ENCODE measurements at places on chromosomes 4 and X.

DNA sequence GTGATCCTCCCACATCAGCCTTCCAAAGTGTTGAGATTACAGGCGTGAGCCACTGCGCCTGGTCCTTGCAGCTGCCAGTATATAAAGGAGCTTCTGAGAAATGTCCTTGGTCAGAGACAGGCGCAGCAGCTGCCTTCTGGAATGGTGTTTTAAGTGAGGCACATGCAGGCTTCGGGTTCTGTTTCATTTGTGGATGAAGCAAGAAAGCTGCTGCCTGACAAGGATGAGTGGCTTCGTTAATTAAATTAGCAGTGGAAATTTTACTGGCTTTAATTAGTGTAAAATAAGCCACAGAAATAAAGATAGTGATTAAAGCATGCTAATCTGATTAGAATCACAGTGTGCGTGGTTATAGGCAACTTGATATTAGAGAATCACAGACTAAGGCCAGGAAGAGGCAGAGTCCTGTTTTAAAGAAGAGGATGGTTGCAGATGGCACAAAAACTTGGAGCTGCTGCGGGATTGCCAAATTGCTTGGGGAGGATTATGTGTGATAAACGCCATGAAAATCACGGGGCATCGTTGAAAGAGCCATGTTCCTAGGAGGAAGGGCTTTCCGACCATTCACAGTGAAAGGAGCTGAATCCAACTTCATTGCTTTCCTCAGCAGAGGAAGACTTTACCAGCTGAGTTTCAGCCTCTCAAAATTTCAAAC is 348.4 kb upstream of the FAT1 start:
- H3K27ac ChIP-seq, result no peak overlapping the region
- H3K4me3 ChIP-seq, result no peak overlapping the region
- no peaks in the 10 kb centered on the region for H3K36me3 ChIP-seq
- H3K27me3 ChIP-seq, result no peaks in the 10 kb centered on the region
- DNase-seq, result no peak

DNA sequence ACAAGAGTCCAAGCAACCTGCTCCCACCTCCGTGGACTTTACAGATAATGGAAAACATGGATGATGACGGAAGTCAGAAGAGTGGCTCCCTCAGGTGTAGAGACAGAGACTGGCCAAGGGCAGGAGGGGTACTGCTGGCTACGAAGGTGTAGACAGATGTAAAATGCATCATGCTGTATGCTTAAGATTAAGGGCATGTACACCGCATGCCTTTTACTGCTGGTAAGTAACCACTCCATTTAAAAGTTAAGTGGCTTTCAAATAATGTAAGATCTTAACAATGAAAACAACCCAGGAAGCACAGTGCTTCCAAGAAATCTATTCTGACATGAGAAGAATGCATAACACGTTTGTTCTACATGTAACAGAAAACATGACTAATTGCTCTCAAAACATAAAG is 76.9 kb upstream of the FAM9B start:
- no peaks in the 10 kb centered on the region for H3K27me3 ChIP-seq
- H3K27ac ChIP-seq, result peak overlapping the region; percentile 0
- no peak overlapping the region for H3K4me3 ChIP-seq
- H3K36me3 ChIP-seq, result no peaks in the 10 kb centered on the region
- no peak for DNase-seq
- H3K4me1 ChIP-seq, result no peaks in the 10 kb centered on the region

DNA sequence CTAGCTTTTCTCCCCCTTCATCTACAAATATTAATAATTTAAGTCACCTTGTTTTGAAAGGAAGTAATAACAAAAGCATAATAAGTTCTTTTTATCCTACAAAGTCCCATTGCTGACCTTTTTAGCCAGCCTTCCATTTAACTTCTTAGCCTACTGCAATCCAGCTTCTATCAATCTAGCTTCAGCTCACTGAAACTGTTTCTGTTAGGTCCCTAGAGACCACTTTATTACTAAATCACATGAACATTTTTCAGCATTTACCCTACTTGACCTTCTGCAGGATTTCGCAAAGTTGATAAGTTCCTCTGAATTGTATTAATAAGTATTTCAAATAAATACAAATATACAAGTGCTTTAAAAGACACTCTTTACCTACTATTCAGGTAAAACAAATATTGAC is 186.5 kb downstream of the ANTXR2 start:
- no peaks in the 10 kb centered on the region for H3K36me3 ChIP-seq
- no peaks in the 10 kb centered on the region for H3K4me1 ChIP-seq
- no peak for DNase-seq
- no peak overlapping the region for H3K4me3 ChIP-seq
- no peak overlapping the region for H3K27ac ChIP-seq
- no peaks in the 10 kb centered on the region for H3K27me3 ChIP-seq

- DNase-seq, result peak; percentile 50
- no peaks in the 10 kb centered on the region for H3K27me3 ChIP-seq
- H3K4me1 ChIP-seq, result no peaks in the 10 kb centered on the region
- no peak overlapping the region for H3K27ac ChIP-seq
Measured at GRCh38 chr4:128225148-128225547, 62.5 kb downstream of the PGRMC2 start.

GRCh38 chr4:40288566-40288965 is 46.6 kb upstream of the CHRNA9 start:
- no peaks in the 10 kb centered on the region for H3K27me3 ChIP-seq
- H3K4me3 ChIP-seq, result no peak overlapping the region
- no peak for DNase-seq
- no peaks in the 10 kb centered on the region for H3K36me3 ChIP-seq
- H3K4me1 ChIP-seq, result no peaks in the 10 kb centered on the region
- no peak overlapping the region for H3K27ac ChIP-seq

DNA sequence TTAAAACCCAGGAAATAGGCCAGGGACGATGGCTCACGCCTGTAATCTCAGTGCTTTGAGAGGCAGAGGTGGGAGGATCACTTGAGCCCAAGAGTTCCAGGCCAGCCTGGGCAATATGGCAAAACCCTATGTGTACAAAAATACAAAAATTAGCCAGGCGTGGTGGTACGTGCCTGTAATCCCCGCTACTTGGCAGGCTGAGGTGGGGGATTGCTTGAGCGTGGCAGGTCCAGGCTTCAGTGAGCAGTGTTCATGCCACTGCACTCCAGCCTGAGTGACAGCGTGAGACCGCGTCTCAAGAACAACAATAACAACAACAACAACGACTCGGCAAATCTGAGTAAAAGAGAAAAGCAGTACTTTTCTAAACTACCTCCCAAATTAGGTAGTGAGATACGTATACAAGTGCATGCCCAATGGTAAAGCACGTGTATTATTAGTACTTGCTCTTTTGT is 13.0 kb upstream of the NDUFC1 start:
- no peak for DNase-seq
- H3K36me3 ChIP-seq, result no peaks in the 10 kb centered on the region
- H3K4me1 ChIP-seq, result peaks cover 20% of the 10 kb centered on the region
- peak overlapping the region; percentile 66 for H3K27ac ChIP-seq

DNA sequence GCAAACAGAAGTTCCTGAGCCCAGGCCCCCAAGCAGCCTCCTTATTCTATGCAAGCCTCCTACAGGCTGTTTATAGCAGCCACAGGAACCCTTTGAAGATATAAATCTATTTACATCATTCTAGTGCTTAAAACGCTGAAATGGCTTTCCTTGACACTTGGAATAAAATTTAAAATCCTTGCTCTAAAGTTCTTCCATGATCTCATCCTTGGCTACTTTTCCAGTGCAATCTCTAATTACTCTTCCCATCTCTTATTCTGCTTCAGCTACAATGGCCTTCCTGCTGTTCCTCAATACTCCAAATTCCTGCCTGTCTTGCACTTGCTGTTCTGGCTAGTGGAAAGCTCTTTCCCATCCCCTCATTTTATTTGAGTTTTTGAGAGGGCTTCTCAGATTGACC is 634.2 kb upstream of the NR3C2 start:
- H3K4me1 ChIP-seq, result no peaks in the 10 kb centered on the region
- no peak overlapping the region for H3K27ac ChIP-seq
- no peaks in the 10 kb centered on the region for H3K27me3 ChIP-seq

DNA sequence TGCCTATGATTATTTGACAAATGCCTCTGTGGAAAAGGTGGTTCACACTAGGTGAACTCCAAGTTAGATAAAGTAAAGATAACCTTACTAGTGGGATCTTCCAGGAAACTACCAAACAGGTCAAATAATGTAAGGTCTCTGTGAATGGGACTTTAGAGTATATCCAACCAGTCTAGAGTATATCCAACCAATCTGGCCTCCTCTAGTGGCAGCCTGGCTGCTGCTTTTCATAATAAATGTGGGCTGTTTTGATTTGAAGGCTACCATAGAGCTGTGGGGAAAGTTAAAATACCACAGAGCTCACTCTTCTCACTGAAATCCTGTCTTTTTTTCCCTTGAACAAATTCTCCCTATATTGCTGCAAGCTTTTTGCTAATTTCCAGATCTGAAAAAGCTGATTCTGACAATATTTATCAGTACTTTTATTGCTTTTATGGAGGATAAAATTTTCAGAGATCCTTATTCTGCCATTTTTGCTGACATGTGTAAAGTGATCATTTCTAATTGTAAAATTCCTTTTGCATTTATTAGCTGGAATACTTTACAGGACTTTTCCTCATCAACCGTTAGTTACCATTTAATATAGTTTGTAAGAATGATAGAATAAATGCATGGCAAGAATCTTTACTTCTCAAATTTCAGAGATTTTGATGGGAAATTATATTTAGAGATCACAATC is 111.3 kb downstream of the TET2 start:
- peak; percentile 1 for DNase-seq
- H3K27me3 ChIP-seq, result no peaks in the 10 kb centered on the region
- H3K4me1 ChIP-seq, result no peaks in the 10 kb centered on the region
- no peak overlapping the region for H3K27ac ChIP-seq

DNA sequence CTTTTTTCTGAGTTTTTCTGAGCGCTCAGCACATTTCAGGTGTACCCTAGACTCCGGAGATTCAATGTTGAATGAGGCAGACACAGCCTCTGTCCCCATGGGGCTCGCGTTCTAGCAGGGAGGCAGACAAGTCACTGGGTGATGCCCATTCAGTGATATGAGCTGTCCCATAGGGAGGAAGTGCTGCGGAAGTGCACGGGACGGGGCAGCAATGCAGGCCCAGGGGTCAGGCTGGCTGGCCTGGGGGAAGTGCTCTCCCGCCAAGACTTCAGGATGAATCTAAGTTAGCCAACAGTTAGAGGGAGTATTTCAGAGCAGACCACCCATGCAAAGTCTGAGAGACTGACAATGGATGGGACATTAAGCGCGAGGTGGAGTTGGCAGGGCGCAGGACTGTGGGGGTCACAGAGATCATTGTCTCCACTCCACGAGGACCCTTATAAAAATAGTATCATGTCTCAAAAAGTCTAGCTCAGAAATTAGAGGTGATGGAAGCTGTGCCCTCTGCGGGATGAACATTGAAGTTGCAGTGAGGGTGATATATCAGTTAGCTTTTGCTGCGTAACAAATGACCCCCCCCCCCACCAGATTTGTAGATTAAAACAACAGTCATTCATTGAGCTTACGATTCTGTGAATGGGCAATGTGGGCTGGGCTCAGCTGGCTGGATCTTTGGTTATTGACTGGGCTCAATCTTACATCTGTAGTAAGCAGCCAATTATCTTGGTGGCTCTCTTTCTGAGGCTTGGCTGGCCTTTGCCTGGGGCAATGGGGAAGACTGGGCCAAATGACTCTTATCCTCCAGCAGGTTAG is 16.4 kb downstream of the PSAPL1 start:
- no peak overlapping the region for H3K27ac ChIP-seq
- no peaks in the 10 kb centered on the region for H3K4me1 ChIP-seq
- no peak overlapping the region for H3K4me3 ChIP-seq
- no peaks in the 10 kb centered on the region for H3K27me3 ChIP-seq
- DNase-seq, result no peak

GRCh38 chrX:128676651-128677050 is 624.4 kb upstream of the ACTRT1 start:
- DNase-seq, result no peak
- H3K36me3 ChIP-seq, result no peaks in the 10 kb centered on the region
- H3K4me1 ChIP-seq, result no peaks in the 10 kb centered on the region

GRCh38 chr4:78602334-78602733 is 50.8 kb downstream of the ANXA3 start:
- H3K27ac ChIP-seq, result no peak overlapping the region
- H3K36me3 ChIP-seq, result peaks cover 2% of the 10 kb centered on the region
- peaks cover 8% of the 10 kb centered on the region for H3K4me1 ChIP-seq
- H3K4me3 ChIP-seq, result no peak overlapping the region

GRCh38 chrX:14932136-14932535 is 58.9 kb downstream of the MOSPD2 start:
- peaks cover 20% of the 10 kb centered on the region for H3K4me1 ChIP-seq
- no peak overlapping the region for H3K4me3 ChIP-seq
- H3K36me3 ChIP-seq, result no peaks in the 10 kb centered on the region
- no peak for DNase-seq
- H3K27ac ChIP-seq, result peak overlapping the region; percentile 25

- H3K4me3 ChIP-seq, result no peak overlapping the region
- no peaks in the 10 kb centered on the region for H3K4me1 ChIP-seq
- no peak for DNase-seq
Measured at GRCh38 chr4:115675719-115676118, 562.3 kb upstream of the NDST4 start.

GRCh38 chr4:860561-860960 is 34.6 kb upstream of the CPLX1 start:
- H3K36me3 ChIP-seq, result peaks cover 32% of the 10 kb centered on the region
- no peak overlapping the region for H3K27ac ChIP-seq
- DNase-seq, result no peak
- H3K4me3 ChIP-seq, result no peak overlapping the region
- H3K27me3 ChIP-seq, result no peaks in the 10 kb centered on the region

- no peaks in the 10 kb centered on the region for H3K27me3 ChIP-seq
- H3K4me3 ChIP-seq, result no peak overlapping the region
- H3K4me1 ChIP-seq, result no peaks in the 10 kb centered on the region
- no peaks in the 10 kb centered on the region for H3K36me3 ChIP-seq
- no peak for DNase-seq
Measured at GRCh38 chr4:44320833-44321232, 127.8 kb downstream of the KCTD8 start.

GRCh38 chr4:81913427-81913879 is 441.7 kb upstream of the RASGEF1B start:
- H3K36me3 ChIP-seq, result no peaks in the 10 kb centered on the region
- no peak overlapping the region for H3K4me3 ChIP-seq
- H3K4me1 ChIP-seq, result no peaks in the 10 kb centered on the region
- DNase-seq, result peak; percentile 72
- no peaks in the 10 kb centered on the region for H3K27me3 ChIP-seq

DNA sequence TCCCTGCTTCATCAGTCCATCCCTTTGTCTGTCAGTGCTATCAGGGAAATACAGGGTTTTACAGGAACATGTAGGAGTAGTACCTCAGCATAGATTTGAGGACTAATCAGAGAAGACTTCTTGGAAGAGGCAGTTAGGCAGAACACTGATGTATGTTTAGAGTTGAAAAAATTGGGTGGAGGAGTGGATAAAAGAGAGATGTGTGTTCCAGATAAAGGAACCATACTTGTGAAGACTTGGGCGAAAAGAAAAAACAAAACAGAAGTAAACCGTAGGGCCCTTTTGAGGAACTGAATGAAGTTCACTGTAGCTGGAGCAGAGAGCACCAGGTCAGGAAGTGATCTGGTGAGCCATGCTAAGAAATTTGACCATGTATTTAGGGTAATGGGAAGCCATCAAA is 32.3 kb downstream of the AFF1 start:
- H3K27ac ChIP-seq, result no peak overlapping the region
- no peaks in the 10 kb centered on the region for H3K36me3 ChIP-seq
- H3K4me1 ChIP-seq, result peaks cover 38% of the 10 kb centered on the region
- DNase-seq, result no peak
- H3K4me3 ChIP-seq, result no peak overlapping the region

- DNase-seq, result no peak
- no peaks in the 10 kb centered on the region for H3K4me1 ChIP-seq
- H3K27ac ChIP-seq, result no peak overlapping the region
- no peak overlapping the region for H3K4me3 ChIP-seq
Measured at GRCh38 chr4:178811356-178811755, 1369.1 kb upstream of the AGA start.
